D341Med (cell line): ENCODE measurements at places on chromosomes 3 and 15.

GRCh38 chr3:60304112-60304511, 947.1 kb downstream of the FHIT start:
- DNase-seq = no peak

GRCh38 chr3:23872330-23872729, 44.5 kb downstream of the NKIRAS1 start:
- no peak for DNase-seq

- no peak for DNase-seq
Observed at GRCh38 chr3:118480101-118480860, 554.4 kb downstream of the IGSF11 start.

- DNase-seq = no peak
Observed at GRCh38 chr3:64595253-64595694, 92.5 kb downstream of the ADAMTS9 start.

DNA sequence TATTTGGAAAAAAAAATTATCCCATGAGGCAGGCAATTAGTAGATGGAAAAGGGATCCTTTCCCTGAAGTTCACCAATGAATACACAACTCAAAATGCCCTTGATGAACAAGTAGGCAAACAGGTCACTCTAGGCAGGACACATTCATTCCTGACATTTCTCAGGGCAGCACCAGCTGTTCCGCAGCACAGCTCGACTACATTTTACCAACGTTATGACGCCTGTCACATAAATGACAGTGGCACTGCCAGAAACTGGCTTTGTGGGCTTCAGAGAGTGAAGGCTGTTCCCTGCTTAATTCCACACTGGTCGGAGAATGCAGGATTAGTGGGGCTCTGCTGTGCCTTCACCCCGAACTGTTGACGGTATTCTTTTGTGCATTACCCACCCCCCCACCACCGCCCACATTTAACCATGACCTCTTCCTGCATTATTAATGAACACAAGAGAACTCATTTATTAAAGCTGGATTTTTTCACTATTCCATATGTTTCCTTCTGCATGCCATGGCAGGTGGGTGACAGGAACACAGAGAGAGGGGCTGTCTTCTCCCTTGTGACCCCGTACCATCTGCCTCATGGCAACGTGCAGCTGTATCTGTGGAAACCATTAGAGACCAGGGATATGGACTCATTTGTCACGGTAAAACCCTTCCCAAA, 197.6 kb downstream of the PDZRN3 start:
- DNase-seq = no peak

- DNase-seq = no peak
Observed at GRCh38 chr3:182238126-182238525, 526.4 kb downstream of the SOX2 start.

DNA sequence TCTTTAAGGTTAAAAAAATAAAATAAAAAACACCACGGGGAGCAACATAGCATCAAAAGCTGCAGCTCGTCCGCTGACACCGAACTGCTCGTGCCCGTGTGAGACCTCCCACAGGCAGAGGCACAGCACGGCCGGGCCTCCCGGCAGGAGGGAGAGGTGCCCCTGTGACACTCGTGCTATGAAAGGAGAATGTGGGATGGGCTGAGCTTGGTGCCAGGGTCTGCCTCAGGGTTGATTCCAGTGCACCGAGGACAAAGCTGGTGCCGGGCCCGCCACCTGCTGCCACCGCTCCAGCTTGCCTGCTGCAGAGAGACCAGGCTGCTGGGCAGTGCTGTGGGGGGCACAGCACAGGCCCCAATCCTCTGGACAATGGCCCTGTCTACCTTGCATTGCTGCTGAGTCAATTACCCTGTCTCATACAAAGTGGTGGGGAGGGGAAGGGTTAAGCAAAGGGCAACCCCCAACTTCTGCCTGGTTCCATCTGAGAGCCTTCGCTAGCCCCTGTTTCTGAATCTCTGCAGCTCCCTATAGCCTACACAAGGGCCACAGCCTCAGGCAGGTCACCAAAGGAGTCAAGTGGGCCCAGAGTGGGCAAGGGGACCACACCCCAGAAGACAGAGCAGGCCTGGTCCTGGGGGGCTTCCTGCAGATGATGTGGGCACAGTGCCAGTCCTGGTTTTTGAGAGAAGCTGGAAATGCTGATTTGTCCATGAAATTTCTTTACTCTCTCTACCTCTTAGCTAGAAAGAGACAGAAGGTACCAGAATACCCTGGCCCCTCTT, 74.0 kb upstream of the SNRPA1 start:
- no peak for DNase-seq

GRCh38 chr3:127961124-127961523, 46.1 kb downstream of the KBTBD12 start:
- no peak for DNase-seq

DNA sequence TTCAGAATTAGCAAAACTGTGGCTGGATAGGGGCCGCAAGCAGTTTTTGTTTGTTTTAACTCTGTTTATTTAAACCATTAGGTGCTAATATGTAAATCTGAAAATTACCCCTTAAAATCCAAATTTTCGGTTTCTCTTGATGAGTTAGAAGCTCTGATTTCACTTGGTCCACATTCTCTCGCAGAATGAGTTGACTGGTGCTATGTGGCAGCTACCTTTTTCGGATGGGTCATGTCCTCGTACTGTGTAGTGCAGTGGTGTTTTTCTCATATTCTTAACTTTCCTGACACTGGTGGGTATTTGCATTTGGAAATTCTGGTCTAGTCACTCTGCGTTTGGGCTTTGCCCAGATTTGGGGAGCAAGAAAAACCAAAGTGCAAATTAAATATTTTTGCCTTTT, 87.1 kb downstream of the DIPK2A start:
- DNase-seq = no peak

GRCh38 chr3:108552267-108553159, 36.7 kb downstream of the CIP2A start:
- DNase-seq = no peak

- no peak for DNase-seq
Observed at GRCh38 chr3:131608741-131609140, 106.0 kb upstream of the MRPL3 start.

DNA sequence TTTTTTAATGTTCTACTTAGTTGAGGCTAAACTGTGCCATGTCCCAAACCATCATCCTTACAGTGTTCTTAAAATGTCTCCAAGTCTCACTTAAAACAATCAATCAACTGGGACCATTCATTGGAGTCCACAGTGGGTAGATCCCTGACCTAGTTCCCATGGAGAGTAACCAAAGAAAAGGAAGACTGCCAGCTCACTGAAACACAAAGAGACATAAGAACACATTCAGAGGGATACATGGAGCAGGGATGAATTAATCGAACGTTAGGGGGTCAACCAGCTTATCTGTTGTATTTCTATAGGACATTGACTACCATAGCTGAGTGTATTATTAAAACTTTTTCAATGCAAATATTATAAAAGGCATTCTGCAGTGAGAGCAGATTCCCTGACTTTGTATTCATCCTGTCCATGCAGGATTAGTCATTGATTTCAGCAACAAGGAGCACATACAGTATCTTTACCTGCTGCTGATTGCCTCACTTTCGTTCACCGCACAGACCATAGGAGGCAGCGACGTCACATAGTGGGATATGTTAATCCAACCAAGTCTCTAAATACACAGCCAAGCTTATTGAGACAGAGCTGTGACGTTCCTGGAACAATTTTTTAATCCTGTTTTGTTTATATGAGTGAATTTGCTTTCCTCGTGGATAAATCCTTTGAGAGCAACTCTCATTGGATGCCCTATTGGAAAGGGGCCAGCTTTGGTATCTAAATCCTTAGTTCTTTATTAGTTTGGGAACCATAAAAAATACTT, 364.9 kb upstream of the RBMS3 start:
- peak; percentile 59 for DNase-seq

DNA sequence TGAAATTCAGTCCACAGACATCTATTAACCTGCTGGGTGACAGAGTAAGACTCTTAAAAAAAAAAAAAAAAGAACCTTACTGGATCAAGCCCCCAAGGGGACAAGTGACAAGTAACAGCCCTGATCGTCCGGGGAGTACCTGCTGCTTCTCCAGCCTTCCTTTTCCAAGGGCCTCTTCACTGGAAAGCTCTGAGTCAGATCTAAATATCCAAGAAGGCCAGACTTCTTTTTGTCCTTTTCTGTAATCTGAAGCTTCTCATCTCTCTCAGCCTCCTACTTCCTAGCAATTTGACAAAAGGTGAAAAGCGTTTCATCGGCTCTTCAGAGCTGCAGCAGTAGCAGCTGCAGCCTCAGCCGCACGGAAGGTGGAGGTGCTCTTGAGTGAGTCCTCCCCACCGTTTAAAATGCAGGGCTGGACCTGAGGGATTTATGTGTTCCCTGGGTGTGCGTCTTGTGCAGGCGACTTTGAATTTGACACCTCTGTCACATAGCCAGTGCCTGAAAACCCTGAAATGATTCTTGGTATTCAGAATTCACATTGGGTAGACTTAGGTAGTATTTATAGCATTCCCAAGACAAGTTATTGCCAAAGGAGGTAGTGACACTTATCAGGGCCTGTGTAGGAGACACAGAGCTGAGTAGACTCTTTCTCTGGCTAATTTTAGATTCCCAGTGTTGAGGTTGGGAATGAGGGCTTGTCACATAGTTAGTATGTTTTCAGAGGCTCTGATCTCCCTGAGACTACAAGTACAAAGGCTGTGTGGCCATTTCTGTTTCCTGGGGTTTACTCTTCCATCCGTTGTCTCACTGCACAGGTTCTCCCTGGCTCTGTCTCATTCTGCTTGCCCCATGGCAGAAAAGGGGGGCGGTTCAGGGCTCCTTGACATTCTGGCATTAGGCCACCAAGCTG, 291.2 kb upstream of the C2CD4B start:
- no peak for DNase-seq

- DNase-seq = no peak
Observed at GRCh38 chr3:11185564-11186317, 31.4 kb downstream of the HRH1 start.

DNA sequence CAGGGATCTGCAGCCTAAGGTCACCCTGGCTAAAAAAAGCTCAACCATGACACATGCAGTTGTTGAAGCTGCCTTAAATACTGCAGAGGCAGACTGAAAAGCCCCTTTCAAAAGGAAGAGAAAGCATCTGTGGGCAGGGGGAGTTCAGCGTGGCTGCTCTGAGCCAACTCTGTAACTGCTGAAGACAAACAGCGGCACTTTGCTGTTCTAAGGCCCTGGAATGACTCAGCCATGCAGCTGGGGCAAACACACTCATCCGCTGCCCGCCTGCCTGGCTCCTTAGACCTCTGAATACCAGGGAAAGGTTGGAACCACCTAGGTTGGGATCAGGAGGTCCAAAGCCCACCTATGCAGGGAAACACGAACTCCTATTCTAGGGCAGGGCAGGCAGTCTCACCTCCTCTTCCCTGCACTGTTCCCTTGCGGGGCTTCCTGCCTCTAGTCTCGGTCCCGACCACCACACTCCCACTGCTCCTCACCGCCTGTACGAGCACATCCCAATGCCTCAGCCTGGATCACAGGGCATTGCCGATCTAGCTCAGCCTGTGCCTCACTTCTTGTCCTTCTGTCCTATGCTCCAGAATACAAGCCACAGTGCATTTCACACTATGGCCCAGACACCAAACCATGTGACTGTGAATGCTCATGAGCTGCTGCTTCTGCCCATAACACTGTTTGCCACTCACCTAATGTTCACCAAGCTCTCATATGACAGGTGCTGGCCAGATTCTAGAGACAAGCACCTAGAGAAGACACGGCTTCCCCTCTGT, 6.6 kb upstream of the MUSTN1 start:
- no peak for DNase-seq

DNA sequence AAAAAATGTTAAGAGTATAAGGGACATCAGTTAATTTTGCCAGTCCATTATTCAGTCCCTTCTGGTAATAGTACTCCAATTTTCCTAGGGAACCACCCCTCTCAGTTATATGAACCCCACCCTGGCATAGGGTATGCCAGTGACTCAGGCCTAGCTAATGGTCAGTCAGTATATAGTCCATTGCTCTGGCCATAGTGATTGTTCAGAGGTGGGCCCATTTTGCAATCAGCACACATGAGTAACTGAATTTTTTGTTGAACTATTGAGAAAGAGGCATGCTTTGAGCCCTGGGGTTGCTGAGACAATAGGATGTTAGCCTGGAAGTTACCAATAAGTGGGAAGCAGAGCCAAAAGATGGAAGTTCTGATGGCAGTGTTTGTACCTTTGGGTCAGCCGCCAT, 4.1 kb downstream of the LRCH3 start:
- DNase-seq = no peak

DNA sequence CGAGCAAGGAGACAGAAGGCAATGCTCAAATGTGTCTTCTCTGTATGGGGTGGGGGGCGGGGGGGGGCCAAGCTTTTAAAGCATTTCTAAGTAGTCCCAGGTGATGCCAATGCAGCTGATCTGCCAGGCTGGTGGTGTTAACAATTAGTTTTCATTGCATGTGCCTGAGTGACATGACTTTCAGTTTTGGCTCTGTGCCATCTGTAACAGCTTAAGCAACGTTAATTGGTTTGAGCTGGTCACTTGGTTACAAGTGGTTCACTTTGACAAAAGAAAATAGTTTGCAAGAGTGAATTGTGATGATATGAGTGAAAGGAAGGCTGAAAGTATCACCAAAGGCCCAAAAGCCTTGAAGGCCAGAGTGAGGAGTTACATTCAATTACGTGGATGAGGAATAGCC, 26.4 kb upstream of the LRIG1 start:
- no peak for DNase-seq

GRCh38 chr15:66921319-66921915, 144.0 kb upstream of the SMAD3 start:
- DNase-seq = no peak

DNA sequence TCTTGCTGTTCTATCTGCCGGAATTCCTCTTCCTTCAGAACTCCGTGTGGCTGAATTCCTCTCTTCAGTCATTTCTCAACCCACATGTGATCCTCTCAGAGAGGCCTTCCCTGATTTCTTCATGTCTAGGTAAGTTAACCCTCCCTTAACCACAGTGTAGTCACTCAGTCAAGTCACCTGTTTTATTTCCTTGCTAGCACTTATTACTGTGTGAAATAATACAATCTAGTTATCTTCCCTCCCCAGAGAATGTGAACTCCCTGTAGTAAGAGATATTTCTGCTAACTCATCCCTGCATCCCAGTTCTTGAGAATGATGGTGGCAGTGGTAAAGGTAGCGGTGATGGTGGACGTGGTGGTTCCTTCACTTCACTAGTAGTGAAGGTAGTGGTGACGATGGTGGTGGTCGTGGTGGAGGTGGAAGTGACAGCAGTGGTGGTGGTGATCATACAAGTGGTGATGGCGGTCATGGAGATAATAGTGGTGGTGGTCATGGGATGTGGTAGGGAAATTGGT, 33.3 kb downstream of the COL6A5 start:
- DNase-seq = no peak

GRCh38 chr3:136790786-136791185, 28.1 kb upstream of the SLC35G2 start:
- DNase-seq = no peak

DNA sequence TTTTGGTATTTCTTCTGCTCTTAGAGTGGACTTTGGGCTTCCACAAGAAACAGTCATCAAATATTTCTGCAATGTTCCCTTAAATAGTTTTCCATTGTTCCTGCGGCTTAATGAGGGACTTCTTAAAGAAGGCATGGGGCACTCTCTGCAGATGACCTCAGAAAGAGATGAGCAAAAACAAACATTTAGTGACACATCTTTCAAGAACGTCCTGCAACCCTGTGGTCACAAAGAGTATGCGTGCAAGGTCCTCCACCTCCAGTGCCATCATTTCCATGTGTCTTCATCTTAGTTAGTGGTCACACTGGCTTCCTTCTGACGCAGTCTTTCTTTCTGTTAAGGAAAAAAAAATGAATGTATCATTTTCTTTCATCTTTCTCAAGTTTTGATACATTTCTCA, 56.2 kb downstream of the GREM1 start:
- DNase-seq = no peak

- no peak for DNase-seq
Observed at GRCh38 chr15:70113304-70113700, 15.6 kb upstream of the TLE3 start.
